ENCODE measurements at places on chromosomes 13 and 19. TPM values are rescaled to one million over a fixed set of nuclear protein-coding genes. Genes with fewer than 3 reads are reported as not detected.

DNA sequence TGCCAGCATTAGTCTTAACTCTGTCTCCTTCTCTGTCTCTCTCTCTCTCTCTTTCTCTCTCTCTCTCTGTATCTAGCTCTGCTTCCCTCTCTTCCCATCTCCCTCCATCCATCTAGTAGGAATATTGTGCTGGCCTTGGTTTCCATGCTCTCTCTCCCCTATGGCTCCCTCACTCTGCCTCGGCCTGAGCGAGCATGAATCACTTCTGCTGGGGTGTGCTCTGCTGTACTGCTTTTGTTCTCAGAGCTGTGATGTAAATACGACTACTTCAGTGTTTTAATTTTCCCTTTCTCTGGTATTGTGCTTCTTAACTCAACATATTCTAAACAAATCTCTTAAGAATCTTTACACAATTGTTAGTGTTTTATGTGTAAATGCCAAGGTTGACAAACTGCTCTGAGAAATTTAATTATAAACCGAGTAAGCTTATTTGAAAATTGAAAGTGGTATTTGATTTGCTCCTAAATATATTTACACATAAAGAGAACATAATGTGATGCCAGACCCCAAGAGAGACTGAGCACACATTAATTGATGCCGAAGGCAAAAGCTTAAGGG lies 211.5 kb upstream of the KL start:
- no peak for DNase-seq

DNA sequence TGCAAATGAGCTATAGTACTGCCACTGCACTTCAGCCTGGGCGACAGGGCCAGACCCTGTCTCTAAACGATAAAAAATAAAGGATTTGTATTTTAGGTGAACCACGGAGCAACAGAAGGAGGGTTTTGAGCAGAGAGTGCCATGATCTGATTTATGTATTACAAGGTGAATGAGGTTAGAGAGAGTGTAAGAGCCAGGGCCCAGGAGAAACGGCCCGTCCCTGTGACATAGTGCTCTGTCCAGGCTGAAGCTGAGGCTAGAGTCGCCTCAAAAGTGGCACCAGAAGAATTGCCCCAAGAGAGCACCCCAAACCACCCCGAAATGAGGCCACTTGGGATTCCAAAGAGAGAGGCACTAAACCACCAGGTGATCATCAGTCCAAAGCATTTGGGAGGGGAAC lies 16.9 kb downstream of the MAG start:
- no peak for DNase-seq

DNA sequence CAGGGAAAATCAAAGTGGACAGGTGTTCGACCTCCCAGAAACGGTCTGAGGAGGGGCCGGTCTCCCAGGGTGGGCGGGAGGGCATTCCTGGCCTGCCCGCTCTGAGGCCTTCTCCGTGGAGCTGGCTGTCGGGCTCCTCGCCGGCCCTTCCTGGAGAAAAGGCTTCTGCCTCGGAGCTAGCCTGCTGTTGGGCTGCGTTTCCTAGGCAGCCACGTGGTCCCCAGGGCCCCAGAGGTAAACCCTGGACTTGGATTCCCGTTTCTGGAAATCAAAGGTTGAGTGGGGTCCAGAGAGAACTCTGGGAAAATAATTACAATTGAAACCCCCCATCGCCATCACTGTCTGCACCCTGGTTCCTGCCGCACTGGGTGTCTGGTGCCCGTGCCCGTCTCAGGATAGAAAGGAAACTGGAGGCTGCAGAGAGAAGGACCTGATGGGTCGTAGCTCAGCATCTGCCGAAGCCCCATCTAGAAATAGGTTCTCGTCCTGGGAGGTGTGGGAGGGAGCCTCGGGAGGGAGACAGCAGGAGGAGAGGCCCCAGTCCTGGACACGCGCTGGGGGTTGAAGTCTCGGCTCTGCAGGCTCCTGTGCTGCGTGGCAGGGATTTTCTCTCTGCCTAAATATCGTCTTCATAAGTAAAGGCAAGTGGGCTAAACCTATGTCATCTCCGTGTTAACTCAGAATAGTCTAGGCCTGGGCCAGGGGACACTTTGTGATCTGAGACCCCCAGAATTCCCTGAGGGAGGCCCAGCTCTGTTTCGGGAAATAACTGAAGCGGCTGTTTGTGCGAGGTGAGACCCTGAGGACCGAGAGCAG lies 7.7 kb upstream of the PROZ start:
- no peak for DNase-seq

DNA sequence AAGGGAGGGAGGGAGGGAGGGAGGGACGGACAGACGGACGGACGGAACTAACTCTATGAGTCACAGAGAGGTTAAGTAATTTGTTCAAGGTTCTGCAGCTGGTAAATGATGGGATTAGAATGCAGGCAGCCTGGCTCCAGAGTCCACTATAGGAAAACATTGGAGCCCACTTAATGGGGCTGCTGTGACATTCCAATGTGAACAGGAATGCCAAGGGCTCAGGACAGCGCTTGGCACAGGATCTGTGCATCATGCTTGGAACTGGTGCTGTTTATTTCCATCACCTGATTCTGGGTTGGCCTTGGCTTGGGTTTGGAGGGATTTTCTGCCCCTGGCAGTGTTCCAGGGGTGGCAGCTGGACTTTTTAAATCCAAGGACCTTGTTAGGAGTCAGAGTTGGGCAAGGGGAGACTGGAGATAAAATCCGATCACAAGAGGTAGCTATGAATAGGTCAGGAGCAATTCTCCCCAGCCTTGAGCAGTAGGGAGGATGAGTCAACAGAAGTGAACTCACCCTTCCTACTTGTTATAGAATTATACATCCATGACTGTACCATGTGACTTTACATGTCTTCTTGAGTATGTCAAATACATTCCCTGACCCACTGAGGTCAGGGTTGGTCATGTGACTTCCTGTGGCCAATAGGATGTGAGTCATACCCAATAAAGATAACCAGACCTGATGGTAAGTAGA lies 7.8 kb upstream of the HIF3A start:
- no peak for DNase-seq

GRCh38 chr19:3210347-3211017 lies 14.0 kb upstream of the CELF5 start:
- no peak for DNase-seq

DNA sequence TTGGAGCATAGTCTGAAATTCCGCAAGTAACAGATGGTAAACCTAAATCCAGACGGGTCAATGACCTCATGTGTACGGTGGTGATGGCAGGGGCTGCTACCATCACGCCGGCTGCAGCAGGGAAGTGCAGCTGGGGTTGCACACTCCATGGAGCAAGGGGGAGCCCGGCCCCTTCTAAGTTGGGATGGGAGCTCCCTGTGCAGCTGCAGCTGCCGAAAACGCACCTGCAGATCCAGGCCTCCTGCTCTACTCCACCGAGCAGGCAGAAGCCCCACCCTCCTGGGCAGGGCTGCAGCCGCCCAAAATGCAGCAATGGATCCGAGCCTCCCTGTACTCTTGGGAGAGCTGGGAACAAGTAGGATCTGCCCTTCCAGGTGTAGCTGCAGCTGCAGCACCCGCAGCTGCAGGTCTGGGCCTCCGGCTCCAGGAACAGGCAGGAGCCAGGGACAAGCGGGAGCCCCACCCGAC lies 25.5 kb downstream of the KBTBD6 start:
- DNase-seq = no peak

GRCh38 chr19:35270381-35270811 lies 1.6 kb downstream of the USF2 start:
- no peak for DNase-seq

DNA sequence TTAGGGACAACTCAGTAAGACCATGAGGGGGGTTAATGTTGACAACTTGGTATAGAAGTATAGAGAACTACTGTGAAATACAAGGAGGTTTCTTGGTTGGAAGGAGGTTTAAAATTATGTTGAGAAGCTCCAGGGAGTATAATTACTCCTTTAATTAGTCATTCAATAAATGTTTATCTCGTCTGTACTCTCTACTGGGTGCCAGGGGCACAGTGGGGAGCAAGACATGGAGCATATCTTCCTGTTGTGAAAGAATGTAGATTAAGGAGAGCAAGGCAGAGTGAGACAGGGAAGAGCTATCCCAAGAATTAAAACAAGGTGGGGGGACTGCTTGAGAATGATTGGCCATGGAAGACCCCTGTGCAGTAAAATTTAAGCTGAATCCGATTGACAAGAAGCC lies 33.7 kb upstream of the TDRD3 start:
- DNase-seq = no peak

The SHANK1 gene
- 0.55 TPM for total RNA-seq
